ENCODE measurements at places on chromosomes 4 and X. TPM values are rescaled to one million over a fixed set of nuclear protein-coding genes. Genes with fewer than 3 reads are reported as not detected.

DNA sequence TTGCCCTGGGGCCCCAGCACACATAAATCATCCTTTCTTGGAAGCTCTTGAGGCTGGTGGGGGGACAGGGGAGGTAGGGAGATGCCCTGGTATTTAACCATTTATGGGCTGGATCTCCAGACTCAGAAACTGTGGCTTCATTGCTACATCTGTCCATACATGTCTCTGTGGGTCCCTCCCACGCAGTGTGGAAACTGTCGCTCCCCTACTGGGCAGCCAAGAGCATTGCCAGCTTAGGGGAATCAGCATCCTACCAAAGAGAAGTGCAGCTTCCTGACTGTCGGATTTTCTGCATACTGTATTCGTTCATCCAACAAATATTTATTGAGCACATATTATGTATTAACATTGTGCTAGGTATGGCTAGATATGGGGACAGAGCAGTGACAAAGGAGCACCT, 3.7 kb downstream of the GRIPAP1 start:
- DNase-seq = no peak

DNA sequence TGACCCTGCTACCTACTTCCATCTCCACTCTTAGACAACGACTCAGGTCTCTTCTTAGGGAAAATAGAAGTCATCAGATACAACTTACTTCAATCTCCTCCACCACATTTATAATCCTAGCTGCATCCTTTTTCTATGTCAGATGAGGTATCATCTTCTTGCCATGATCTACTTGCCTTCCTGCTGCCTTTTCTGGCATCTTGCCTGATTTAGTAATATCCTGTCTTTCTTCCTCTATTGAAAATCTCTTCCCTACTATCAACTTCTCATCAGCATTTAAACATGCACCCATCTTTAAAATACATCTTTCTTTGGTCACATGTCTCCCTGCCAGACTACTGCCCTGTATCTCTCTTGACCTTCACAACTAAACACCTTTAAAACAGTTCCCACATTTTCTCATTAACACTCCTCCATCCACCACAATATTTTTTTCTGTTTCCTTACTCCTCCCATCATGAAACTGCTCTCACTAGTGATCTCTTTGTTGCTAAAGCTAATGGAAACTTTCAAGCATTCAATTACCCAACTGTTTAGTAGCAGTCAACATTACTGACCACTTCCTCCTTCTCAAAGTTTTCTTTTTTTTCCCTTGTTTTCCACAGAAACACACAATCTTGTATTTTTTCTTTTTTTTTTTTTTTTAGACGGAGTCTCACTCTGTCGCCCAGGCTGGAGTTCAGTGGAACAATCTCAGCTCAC, 100.8 kb upstream of the CXorf66 start:
- DNase-seq = no peak

DNA sequence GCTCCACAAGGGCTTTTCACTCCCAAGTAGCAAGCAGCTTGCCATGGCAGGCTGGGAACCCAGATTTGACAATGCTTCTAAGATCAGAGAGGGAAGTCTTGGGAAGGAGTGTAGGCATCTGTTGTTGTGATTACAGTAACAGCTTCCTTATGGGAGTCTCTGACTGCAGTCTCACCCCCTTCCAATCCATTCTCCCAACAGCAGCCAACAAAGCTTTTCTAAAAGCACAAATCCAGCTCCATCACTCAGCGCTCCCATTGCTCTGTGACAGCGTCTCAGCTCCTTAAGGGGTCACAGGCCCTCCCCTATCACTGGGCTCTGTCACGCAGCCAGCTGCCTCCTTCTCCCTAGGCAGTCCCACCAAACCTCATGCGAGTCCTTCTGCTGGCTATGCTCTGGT, 7.1 kb downstream of the IGFBP7 start:
- DNase-seq = no peak

GRCh38 chr4:76882630-76883029, 15.3 kb downstream of the SOWAHB start:
- no peak for DNase-seq

GRCh38 chrX:103630171-103630511, 1.4 kb downstream of the TCEAL1 start:
- DNase-seq = no peak

GRCh38 chr4:6404611-6405396, 67.6 kb downstream of the PPP2R2C start:
- DNase-seq = no peak

DNA sequence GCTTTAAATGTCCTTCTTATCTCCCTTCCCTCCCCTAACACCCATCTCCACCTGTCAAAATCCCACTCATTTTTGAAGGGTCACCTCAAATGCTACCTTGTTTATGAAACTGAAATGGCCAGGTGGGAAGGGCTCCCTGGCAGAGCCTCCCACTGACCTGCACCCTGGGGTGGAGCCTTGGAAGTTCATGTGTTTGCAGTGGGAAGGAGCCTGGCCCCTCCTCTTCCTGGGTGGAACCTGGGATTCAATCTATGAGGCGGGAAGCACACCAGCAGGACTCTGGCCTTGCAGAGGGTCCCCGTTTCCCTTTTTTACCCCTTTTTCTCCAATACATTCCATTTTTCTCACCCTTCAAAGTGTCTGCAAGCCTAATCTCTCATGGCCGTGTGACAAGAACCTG, 197.4 kb downstream of the ENOX2 start:
- DNase-seq = no peak

GRCh38 chr4:107187091-107187490, 151.0 kb upstream of the DKK2 start:
- DNase-seq = no peak

GRCh38 chr4:187656959-187657358, 338.6 kb upstream of the ZFP42 start:
- no peak for DNase-seq

- no peak for DNase-seq
Measured at GRCh38 chr4:128573781-128574508, 235.6 kb upstream of the JADE1 start.

DNA sequence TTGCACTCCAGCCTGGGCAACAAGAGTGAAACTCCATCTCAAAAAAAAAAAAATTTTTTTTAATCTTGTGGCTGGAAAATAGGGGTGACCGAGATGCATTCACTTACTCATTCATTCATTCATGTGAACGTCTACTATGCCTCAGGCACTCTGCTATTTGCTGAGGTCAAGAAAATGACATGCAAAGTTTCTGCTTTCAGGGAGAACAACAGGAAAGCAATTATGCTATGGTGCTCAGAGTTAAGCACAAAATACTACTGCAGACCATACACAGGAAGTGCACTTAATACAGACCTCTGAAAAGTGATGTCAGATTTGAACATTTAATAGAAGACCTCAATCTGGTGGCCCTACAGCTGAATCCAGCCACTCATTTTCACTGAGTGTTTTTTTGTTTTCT, 59.6 kb upstream of the DUSP21 start:
- no peak for DNase-seq

DNA sequence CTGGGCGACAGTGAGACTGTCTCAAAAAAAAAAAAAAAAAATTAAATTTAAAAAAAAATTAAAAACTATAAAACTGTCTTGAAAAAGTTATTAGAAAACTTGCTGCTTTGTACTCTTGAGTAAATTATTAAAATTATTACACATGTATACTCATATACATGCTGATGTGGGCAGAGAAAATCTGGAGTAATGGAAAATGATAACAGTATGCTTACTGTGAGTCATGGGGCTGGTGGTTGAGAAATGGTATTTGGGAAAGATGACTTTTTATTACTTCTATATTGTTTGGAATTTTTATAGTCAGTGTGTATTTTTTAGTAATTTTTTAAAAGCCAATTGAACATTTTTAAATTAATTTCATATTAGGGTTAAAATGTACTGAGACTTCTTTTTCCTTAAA, 7.5 kb downstream of the YY2 start:
- no peak for DNase-seq

DNA sequence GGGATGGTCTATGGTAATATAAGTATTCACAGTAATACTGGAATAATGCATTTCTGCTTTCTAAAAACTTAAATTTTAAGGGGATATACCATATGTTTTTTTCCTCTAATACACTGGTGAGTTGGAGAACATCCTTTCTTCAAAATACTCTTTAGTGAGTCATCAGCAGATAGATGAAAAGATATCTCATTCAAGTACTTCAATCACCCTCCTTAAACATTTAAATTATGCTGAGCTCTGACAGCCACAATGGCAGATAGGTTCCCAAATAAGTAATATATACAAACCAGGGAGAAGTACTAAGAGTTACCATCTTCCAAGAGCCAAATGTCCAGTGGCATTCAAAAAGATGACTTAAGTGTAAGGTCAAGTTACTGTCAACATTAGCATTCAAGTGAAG, 52.2 kb downstream of the AMMECR1 start:
- no peak for DNase-seq

GRCh38 chr4:177080388-177080787, 229.3 kb upstream of the NEIL3 start:
- DNase-seq = no peak

GRCh38 chr4:36609661-36610060, 328.2 kb downstream of the DTHD1 start:
- no peak for DNase-seq

DNA sequence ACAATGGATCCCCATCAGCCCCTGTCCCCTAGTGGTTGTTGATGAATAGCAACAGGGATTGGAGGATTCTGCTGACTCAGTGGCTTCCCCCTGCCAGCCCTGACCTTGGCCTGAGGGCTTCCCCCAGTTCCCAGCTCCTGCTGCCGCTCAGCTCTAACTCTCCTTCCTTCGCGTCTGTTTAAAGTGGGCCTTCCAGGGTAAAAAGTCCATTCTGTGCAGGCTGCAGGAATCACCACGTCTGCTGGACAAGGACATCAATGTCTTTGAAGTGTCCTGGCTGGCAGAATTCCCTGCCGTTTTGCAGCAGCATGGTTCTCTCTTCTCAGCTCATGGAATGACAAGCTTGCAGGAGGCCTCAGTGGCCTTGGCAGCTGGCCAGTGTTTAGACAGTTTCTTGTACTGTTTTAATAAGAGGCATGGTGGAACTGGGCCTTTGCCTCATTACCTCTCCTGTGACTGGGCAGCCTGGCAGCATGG, 152.5 kb upstream of the STX18 start:
- no peak for DNase-seq

DNA sequence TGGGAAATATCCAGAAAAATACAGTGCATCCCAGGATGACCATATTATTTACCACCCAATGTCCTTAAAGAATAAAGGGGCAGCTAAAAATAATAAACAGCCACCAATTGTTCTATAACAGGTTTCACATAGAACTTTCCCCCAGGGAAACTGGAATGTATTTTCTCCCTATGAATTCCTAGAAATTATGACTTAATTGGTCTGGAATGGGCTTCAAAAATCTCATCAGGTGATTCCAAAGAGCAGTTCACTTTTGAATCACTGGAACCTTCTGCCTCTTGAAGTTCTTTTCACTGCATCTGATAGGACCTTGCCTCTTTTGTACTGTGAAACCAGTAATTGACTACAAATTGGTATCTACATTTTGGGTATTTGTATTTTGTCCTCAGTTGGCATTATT, 119.3 kb downstream of the ZNF330 start:
- no peak for DNase-seq

GRCh38 chr4:169100670-169101101, 90.6 kb upstream of the CBR4 start:
- no peak for DNase-seq

DNA sequence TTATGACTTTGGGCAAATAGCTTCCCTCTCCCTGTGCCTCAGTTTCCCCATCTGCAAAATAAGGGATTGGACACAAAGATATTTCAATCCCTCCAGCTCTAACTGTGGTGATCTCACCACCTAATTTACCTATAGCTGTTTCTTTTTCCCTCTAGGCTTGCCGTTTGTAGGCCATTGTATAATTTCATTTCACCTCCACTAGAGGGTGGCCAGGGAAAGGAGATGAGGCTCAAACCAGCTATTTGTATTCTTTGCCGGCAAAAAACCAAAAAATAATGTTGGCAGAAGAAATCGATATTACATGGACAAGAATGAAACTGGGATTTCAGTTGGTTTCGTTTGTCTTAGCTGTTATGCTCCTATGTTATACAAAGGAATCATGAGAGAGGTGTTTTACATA, 36.1 kb upstream of the DOCK11 start:
- no peak for DNase-seq

DNA sequence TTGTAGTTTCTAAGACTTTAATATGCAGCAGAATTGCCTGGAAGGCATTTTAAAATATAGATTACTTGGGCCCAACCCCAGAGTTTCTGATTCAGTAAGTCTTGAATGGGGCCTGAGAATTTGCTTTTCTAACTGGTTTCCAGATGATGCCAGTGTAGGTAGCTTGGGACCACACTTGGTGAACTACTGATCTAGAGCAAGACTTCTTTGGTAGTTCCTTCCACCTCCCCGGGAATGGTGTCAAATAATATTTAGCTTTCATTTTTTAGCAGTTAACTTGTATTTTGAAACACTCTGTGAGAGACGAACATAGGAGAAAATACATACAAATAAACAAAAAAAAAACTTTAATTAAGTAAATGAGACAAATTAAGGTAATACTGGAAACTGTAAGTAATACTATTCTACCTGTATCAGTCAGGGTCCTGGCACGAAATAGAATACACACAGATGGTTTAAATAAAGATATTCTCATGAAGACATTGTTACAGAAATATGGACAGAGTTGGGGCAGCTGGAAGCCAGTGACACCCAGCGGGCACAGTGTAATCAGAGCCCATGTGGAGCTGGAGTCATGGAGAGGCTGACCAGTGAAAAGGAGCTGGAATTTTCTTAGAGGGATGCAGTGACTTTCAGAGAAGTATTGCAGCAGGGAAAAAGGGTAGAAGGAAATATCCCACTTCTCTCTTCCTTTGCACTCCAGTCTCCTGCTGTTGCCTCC, 905.7 kb downstream of the CCSER1 start:
- DNase-seq = no peak

DNA sequence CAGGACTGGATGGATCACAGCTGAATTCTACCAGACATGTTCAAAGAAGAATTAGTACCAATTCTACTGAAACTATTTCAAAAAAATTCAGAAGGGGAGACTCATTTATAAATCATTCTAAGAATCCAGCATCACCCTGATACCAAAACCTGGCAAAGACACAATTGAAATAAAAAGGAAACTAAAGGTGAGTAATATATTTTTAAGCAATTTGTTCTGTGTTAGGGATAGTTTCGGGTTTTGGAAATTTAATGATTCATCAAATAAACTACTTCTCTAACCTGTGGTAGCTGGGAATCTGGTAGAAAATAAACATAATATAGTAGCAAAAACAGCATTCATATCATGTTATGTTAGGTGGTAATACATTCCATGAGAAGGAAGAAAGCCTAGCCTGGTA, 662.2 kb upstream of the BOD1L1 start:
- no peak for DNase-seq

DNA sequence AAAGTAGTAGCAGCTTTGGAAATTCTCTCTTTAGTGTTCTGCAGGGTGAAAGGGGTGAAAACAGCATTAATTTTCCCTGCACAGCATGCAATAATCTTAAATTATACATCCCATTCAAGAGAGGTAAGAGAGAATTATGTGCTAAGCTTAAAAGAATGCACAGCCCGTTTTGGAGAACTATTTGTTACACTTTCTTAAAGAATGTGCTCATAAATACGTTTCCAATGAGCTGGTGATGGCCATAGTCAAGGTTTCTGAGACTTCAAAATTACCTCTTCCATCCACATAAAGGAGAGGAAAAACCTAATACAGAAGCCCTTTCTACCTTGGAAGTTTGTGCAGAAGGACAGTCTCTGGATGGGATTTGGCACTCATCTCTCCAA, 766.7 kb upstream of the TENM3 start:
- no peak for DNase-seq

BRS3 gene
- not detected for total RNA-seq

FRAS1 gene
- 2.3 TPM for total RNA-seq

NPFFR2 gene
- total RNA-seq = 0.14 TPM

MAB21L2 gene
- not detected for total RNA-seq

SLC34A2 gene
- total RNA-seq = not detected

NPY2R gene
- 0.09 TPM for total RNA-seq

ZMAT1 gene
- 5.4 TPM for total RNA-seq

THAP9 gene
- 2.9 TPM for total RNA-seq

Measured in posterior vena cava (tissue), 2 donors.